ENCODE measurements at places on chromosomes 2 and 18.

GRCh38 chr2:113228991-113229716 is 49.6 kb downstream of the PAX8 start:
- no peak for DNase-seq

DNA sequence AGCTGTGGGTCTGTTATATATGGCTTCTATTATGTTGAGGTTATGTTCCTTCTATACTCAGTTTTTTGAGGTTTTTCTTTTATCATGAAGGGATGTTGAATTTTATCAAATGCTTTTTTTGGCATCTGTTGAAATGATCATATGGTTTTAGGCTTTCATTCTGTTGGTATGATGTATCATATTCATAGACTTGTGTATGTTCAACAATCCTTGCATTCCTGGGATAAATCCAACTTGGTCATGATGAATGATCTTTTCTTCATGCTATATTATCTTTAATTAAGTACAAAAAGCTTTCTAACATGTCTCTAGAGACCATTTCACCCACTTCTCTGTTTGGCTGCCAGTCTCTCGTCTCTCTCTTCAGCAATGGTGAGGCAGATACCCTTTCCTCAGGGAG is 54.2 kb downstream of the MDH1 start:
- no peak for DNase-seq

- DNase-seq = no peak
Observed at GRCh38 chr2:106165029-106165428, 29.1 kb downstream of the UXS1 start.

- DNase-seq = no peak
Observed at GRCh38 chr18:54613174-54613573, 22.1 kb downstream of the DYNAP start.

GRCh38 chr2:127570282-127571250 is 35.1 kb downstream of the MYO7B start:
- peak; percentile 23 for DNase-seq

DNA sequence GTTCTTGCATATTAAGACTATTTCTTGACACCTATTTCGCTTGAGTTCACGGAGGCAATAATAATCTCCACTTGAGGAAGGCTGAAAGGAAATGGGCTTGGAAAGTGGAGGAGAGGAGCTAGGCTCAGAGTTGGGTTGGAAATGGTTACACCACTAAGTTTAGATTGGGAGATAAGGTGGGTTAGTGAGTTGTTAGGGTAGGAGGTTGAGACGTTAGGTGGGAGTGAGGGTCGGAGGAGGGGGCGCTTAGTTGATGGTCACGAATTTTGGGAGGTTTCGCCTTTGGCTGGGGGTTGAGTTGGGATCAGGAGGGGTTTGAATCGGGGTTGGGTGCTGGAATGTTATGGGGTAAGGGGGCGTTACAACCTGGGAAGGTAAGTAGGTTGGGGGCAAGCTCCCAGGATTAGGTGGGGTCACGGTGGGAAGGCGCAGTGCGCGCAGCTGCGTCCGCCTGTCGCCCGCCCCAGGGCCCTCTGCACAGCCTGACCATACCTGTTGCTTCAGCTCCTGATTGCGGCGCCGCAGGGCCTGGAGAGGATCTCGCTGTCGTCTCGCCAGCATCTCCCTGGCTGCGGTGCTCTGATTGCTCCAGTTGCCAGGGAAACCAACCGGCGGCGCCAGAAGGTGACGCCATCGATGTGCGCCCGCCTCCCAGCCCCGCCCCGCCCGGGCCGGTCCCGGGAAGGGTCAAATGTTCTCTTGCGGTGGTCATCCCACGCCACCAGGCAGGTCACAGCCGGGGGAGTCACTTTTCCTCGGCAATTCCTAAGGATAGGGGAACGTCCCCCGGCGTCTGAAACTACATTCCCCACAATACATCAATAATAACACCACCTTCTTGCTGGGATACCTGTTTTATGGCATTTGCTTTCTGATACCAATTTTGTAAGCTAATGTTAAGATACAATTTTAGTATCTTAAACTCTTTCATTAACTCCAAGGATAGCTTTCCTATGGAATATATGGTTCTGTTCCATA is at the start of gene NPHP1:
NPHP1 (minus strand) TSS at position 606 of the 978 bp plus-strand sequence; CDS start at position 561, 45 bp downstream.
- peak; percentile 91 for DNase-seq

DNA sequence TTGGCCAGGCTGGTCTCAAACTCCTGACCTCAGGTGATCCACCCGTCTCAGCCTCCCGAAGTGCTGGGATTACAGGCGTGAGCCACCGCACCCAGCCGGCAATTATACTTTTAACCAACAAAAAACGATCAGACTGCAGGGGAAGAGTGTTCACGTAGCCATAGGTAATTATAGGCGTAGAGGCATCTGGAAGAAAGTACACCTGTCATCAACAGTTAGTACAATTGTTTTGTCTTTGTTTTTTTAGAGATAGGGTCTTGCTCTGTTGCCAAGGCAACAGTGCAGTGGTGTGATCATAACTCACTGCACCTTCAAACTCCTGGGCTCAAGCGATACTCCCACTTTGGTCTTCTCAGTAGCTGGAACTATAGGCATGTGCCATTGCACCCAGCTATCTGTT is 20.0 kb downstream of the ST3GAL5 start:
- DNase-seq = no peak

- no peak for DNase-seq
Observed at GRCh38 chr2:5756272-5756671, 64.1 kb downstream of the SOX11 start.

DNA sequence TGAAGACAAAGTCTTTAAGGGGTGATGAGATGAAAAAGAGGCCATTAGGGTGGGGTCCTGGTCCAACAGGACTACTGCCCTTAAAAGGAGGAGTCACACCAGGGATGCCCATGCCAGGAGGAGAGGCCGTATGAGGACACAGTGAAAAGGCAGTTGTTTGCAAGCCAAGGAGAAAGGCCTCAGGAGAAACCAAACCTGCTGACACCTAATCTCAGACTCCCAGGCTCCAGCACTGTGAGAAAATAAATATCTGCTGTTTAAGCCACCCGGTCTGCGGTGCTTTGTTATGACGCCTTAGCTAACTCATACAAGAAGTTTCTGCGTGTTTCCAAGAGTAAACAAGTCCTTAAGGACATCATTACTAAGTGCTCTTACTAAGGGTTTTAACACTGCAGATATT is 93.6 kb downstream of the DNER start:
- no peak for DNase-seq

- no peak for DNase-seq
Observed at GRCh38 chr2:118832071-118832790, 15.2 kb downstream of the EN1 start.

DNA sequence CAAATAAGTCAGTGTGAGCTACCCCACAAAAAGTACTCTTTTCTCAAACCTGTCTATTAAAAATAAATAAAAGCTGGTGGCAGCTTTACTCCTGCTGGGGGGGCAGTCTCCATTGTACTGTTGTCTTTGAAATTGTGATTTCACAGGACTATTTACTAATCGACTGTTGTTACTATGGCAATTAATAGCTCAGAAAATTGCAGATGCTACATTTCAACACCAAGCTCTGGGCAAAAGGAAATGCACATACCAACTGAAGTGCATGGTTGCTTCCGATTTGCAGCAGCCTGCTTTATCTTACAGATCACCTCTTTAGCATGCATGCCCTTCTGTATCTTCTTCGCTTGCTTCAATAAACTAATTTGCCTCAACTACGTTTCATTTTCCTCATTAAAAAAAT is 117.6 kb upstream of the DAPL1 start:
- no peak for DNase-seq
